ENCODE measurements at places on chromosomes 4 and X.

DNA sequence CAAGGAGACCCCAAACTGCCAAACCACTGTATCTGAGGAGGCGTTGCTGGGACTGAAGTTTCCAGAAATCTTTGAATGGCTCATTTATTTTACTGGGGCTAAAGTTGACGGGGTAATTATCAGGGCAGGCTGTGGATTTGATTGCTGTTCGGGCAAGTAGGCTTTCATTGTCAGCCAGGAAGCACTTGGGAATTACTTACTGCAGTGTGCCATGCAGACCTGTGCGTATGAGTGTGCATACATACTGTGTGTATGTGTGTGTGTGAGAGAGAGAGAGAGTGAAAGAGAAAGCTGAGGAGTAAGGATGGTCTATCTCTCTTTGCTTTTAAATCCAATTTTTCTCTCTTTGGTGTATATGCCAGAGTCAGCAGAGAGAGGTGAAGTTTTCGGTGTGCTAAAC is 122.7 kb downstream of the NPNT start:
- DNase-seq = no peak

DNA sequence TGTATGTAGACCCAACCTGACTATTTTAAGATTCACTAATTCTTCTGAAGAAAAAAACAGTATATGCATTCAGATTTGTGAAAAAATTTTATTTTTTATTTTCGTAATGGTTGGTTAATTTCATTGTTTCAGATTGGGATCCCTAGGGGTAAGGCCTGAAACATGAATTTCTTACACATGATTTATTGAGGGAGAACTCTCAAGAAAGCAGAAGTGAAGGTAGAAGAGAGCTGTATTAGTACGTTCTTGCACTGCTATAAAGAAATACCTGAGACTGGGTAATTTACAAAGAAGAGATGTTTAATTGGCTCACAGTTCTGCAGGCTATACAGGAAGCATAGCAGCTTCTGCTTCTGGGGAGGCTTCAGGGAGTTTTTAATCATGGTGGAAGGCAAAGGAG is 611.9 kb upstream of the TECRL start:
- no peak for DNase-seq

GRCh38 chr4:21649391-21650090 is 299.0 kb downstream of the KCNIP4 start:
- DNase-seq = no peak

DNA sequence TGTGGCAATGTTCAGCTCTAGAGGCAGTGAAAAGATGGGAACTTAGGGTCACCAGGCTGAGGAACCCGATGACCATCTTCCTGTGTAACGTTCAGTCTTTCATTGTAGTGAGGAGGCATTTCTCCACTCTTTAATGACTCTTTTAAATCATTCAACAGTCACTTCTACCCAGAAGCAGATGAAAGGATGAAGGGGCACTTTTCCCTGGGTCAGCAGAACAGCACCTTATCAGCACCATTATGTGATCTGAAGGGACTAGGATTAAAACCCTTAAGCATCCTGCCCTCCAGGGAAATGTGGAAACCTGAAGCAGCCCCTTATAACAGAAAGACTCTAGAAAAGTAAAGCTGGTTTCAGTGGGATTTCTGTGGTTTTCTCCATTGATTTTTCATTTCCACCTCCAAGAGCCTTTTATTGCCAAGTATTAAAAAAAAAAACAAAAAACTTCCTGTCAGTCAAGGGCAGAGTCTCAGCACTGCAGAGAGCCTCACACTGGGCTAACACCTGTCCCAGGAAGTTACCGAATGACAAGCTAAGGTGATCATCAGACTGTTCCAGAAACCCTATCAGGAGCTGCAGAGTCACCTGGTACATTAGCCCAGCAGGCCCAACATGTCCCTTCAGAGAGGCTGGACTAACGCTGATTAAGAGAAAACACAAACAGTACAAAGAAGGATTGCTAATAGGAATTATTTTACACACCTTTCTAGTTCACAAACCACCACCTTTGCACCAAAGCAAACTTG is 185.9 kb downstream of the SHROOM3 start:
- DNase-seq = no peak

All from activated naive CD8-positive, alpha-beta T cell treated with anti-CD3 and anti-CD28 coated beads, Interleukin-2, amount 10 ng/mL, durations not matched to agents 7 days and 5 days (primary cell).